ENCODE measurements at places on chromosomes 2 and 18.

DNA sequence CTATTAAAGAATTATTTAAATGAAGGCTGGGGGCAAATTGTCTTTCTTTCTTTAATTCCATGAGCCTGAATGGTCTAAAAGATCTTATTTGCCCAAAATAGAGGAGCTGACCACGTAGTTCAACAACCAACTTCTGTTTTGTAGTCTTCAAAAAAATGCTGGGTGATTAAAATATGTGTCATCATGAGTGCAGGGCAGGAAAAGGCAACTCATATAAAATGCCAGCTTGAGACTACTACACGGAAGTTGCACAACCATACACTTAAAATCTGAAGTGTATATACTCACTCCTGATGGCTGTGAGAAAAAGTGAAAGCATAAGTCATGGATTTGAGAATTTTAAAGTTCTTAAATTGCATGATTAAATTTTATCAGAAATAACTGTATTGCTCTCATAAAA lies 210.9 kb downstream of the DYM start:
- DNase-seq: peak; percentile 12

DNA sequence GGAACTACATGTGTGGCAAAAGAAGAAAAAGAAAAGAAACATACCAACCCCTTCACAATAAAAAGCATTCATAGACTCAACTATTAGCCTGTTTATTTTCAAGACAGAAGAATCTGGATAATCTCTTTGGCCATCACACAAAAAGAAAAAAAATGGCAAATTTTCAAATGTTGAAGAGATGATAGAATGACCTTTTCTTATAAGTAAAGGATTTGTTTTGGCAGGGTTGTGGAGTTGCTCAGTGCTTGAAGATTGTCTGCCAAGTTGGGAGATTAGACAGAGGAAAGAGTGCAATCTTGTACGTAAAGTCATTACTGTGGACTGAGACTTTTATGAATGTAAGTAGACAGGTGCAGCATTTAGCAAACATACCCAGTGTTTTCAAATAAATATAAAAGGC lies 18.5 kb upstream of the FAM171B start:
- DNase-seq: no peak

GRCh38 chr2:141523199-141523598 lies 607.6 kb downstream of the LRP1B start:
- no peak for DNase-seq

DNA sequence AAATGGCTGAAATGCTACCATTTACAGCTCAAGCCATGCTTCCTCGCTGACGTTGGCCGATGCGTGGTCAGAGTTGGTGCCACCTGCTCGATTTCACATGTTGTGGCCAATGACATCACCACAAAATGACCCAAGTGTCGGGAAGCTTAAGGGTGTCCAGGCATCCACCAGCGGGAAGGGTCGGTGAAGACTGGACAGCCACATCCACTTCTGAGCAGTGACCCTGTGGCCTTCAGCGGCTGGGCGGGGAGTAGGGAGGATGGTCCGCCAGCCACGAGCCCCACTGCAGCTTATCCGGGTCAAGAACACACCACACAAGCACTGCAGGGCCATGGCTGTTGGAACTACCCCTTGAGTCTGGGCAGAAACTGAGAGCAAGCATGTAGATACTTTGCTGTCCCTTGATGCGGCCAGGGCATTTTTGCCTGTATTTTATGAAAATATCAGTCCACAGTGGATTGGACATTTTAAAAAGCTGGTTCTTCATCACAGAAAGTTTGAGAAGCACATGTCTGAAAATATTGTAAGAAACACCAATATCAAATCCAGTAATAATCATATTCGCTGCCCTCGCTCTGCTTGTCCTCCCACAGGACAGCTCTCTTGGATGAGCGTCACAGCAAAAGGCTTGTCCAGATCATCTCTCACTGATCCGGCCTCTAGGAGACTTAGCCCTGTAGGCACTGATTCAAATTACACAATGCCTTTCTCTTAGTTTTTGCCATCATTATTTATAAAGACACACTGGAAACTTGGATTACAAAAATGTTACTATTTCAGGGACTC lies 174.0 kb downstream of the TWIST2 start:
- DNase-seq: no peak

- no peak for DNase-seq
Observed at GRCh38 chr2:25032901-25033300, 9.0 kb upstream of the EFR3B start.

DNA sequence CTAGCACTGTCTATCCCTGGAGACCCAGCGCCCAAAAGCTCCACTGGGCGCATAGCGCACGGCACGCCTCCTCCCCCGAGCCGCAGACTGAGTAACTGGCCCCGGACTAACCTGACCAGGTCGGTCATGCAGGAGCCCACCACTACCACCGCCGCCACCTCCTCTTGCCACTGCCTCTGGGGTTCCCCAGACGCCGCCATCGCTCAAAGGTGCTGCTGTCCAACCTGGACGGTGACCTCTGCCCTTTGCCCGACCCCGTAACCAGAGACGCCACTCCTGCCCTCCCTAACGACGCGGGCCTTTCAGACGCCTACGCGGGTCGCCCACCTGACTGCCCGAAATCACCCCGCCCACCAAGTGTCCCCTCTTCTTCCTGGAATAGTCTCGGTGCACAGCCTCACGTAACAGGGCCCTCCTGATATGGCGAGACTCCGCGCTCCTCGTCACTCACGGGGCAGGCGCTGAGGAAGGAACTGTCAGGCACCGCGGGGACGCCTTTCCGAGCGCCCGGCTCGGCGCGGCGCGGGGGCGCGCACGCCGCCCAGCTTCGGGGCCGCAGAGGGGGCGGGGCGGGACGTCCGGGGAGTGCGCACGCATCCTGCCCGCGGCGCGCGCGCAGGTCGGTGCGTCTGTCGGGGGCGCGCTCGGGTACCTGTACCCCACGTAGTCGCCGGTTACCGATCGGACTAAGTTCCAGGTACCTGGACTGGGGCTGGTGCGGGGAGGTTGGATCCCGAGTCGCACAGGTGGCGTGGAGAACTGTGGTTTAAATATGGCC lies at the start of the genes BABAM2 and RBKS:
Gene BABAM2 (plus strand): TSS at position 584 of the 778 bp plus-strand sequence. CDS start 3,828 bp downstream, outside the sequence.
Gene RBKS (minus strand): TSS at position 242 of the 778 bp plus-strand sequence. CDS start 42 bp downstream, at position 200.
- peak; percentile 88 for DNase-seq

DNA sequence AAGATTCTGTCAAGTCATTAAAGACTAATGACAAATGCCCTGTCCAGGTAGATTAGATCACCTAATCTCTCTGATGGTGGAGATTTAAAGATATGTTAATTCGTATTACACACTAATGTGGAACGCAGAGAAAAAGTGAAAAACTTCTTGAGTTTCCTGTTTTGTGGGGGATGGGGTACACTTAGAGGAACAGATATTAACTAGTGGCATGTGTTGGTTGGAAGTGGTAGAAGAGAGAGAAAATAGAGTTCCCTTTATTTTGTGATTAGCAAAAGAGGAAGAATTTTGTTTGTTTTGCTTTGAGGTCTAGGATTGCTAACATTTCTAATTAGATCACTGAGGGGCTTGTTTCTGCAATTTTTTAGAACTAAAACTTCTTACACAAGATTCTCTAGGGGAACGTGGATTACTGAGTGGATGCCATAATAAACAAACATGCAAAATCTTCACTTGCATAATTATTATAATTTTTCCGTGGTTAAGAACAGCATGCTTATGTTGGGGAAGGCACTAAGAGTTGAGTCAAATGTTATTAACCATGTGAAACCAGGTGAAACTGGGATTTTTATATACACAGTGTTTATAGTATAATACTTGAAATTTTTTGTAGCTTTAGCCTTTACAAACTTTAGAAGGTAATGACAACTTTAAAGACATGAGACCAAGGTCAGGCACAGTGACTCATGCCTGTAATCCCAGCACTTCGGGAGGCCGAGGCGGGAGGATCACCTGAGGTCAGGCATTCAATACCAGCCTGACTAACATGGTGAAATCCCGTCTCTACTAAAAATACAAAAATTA lies 97.4 kb upstream of the STK17B start:
- DNase-seq: peak; percentile 48

DNA sequence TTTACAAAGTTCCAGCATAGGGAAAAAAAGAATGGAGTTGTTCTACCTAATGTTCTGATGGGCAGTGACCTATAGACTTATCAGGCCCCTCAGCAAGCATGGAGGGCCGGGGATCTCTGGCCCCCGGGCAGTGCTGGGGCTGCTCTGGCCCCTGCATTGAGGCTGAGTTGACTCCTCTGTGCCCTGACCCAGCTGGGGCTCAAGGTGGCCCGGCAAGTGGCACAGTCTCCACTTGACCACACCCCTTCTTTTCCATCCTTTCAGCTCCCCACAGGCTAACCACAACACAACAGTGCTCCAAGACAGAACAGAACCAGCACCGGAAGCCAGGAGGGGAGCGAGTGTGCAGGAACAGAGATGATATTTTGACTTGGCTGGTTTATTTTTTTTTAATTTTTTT lies 19.9 kb downstream of the TOGARAM2 start:
- no peak for DNase-seq

DNA sequence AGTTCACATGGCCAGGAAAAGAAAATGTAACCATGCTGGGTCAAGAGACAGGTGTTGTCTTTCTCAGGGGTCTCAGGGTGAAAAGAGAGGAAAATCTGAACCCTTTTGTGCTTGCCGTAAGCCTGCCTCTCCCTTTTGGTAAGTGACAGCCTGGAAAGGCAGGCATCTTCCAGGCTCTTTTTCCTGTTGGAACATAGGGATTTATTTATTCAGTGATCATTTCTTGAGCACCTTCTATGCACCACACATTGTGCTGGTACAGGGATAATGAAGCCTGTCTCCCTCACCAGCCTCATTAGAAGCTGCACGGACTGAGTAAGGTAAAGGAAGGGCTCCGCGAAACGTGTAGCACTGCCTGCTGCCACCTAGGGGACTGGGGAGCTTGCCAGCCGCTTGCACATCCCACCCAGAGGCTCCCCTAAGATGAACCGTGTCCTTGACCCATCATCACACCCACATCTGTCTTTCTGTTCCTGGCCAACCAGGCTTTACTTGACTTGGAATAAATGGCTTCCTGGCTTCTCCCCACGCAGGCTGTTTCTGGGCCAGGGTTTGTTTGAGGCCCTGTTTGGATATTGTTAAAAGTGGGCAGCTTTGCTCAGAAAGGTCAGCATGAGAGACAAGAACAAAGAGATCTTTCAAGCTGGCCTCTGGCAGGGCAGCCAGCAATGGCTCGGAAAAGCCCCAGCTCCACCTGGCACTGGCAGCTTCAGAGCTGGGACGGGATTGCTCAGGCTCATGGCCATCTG lies 73.3 kb upstream of the MCFD2 start:
- DNase-seq: no peak

- DNase-seq: no peak
Observed at GRCh38 chr18:27728659-27729058, 448.3 kb downstream of the CDH2 start.

- DNase-seq: no peak
Observed at GRCh38 chr18:23053776-23054457, 81.4 kb upstream of the CABLES1 start.

GRCh38 chr2:162143969-162144368 lies 8.1 kb downstream of the GCG start:
- DNase-seq: no peak

DNA sequence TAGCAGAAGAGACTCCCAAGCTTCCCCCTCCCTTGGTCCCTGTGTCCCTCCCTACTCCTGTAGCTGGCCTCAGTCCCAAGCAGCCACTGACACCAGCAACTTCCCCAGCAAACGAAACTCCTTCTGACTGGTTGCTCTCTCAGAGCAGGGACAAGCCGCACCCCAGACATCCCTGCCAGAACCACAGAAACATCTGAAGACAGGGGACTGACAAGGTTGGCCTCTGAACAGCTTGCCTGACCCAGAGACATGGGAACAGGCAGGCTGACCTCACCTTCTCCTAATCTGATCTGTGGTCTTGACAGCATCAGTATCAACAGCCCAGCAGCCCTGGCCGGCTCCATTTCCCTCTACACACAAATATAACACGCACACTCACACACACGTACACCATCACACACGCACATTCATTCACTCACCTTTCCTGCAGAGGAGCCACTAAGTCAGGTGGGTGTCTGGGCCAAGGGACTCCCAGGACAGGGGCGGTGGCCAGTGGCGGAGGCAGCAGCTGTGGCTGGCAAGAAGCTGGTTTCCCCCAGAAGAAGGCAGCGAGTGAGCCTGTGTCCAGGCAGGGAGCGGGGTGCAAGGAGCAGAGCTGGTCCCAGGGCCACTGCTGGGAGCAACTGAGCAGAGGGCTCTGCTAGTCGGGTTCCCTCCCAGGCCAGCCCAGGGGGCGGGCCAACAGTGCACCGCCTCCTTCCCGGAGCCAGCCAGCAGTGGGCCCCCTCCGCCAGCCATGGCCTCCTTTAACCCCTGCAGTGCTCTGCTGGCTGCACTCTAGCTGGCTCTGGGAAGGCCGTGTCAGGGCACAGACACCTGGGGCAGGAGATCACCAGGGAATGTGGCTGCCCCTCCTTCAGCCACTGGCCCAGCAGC lies 59.1 kb downstream of the TNS1 start:
- no peak for DNase-seq

DNA sequence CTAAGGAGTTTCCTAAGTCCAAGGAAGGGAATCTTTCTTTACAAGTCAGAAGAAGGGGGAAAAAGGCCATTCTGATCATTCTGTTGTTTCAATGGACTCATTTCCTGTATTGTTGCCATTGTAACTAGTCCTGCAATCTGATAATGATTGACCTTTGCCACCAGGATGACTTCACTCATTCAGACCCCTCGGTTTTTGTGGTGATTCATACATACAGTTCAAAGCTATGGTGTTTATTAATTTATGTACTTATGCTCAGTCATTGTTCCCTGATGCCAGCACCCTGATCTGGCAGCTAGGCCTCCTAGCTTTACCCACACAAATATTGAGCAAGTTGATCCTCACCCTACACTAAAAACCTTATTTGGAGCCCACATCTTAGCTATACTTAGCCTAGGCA lies 57.6 kb upstream of the ZNF519 start:
- no peak for DNase-seq

- no peak for DNase-seq
Observed at GRCh38 chr2:214774108-214774507, 35.4 kb downstream of the BARD1 start.

DNA sequence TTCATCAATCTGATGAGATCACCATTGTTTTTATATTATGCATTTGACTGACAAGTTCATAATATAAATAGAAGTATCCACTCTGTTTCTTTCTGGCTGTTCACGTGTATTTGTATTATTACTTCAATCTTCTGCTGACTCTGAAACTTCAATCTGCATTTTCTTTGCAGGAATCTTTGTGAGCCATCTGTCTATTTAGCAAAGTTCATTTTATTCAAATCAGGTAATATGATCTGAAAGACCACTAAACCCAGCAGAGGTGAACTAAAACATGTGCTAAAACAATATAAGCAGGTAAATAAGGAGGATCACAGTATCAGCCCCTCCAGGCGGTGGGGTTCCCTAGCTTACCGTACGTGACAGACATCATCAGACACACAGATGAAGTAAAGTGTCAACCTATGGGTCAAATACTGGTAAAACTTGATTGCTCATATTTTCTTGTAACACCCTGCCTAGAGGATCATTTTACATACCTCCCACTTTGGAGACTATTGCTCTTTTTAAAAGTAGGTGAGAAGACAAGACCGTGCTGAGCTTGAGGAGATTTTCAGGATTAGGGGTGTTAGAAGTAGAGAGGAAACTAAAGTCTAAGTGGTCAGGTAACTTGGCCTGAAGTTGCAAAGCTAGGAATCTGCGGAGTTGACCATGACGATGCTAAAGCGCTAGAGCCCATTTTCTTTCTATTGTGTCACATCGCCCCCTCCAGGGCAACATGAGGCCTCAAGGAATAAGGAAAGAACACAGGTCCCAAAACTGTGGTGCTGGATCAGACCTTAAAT lies 9.0 kb downstream of the DTNB start:
- peak; percentile 11 for DNase-seq

All from CD4-positive, alpha-beta T cell treated with Interleukin-4 for 4 hours (primary cell).